ENCODE measurements at places on chromosomes 5 and 9.

- no peaks in the 10 kb centered on the region for H3K36me3 ChIP-seq
- no peak for DNase-seq
- no peak overlapping the region for H3K4me3 ChIP-seq
- H3K27ac ChIP-seq: no peak overlapping the region
- no peaks in the 10 kb centered on the region for H3K4me1 ChIP-seq
Measured at GRCh38 chr9:111001526-111001925, 36.7 kb downstream of the LPAR1 start.

DNA sequence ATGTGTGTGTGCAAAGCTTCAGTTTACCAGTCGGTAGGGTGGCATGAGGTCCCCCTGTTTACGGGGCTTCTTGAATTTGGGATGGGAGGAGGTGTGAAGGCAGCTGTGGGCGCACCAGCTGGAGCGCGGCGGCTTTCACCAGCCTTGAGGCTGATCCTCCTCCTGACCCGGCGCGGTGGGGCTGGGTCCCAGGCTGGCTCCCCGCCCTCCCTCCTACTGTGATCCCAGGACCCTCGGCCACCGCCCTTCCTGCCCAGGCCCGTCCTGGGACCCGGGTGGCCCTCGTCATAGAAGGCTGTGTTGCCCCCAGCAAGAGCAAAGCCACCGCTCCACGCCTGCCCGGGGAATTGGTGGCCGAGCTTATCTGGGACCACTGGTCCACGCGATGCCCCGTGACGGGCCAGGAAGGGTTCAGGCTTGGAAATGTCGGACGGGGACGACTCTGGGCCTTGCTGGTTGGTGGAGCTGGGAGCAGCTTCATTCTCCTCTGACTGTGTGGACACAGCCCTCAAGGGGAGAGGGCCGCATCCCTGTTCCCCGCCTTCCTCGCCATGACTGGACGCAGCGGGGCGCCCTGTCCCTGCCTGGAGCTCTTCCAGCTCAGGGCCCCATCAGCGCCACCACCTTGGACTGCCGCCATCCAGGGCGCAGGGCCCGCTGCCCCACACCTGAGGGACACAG, 271.1 kb upstream of the IRX1 start:
- H3K27ac ChIP-seq: no peak overlapping the region
- H3K4me1 ChIP-seq: no peaks in the 10 kb centered on the region
- no peaks in the 10 kb centered on the region for H3K36me3 ChIP-seq
- no peak overlapping the region for H3K4me3 ChIP-seq
- H3K27me3 ChIP-seq: no peaks in the 10 kb centered on the region
- DNase-seq: no peak

DNA sequence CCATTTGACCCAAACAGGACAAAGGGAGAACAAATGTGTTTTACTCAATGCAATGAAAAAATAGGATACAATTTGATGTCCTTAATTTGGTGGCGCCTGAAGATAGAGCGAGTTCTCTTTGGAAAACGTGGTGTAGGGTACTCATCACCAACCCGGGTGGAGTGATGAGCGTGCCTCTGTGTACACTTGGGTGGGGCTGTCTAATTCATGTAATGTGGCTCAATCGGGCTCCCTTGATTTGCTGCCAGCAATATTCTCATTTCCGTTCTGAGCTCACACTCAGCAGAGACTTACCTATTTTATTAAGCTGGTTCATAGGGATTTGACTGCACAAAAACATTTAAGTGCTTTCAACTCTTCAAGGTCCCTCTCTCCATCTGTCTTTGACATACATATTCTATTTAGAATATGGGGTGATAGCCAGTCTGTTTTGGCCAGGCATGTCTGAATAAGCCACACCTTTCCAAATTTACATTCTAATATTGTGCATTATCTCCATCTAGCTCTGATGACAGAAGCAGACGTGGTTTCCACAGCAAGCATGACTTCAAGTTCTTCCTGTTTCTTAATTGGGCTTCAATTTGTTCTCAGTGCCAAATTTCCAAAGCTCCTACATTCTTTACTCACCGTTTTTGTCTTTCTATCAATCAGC, 162.5 kb downstream of the IRX2 start:
- no peaks in the 10 kb centered on the region for H3K4me1 ChIP-seq
- H3K36me3 ChIP-seq: no peaks in the 10 kb centered on the region
- H3K27me3 ChIP-seq: no peaks in the 10 kb centered on the region
- H3K27ac ChIP-seq: no peak overlapping the region

- no peaks in the 10 kb centered on the region for H3K4me1 ChIP-seq
- no peak for DNase-seq
- no peaks in the 10 kb centered on the region for H3K27me3 ChIP-seq
Measured at GRCh38 chr9:82597241-82598203, 465.4 kb downstream of the RASEF start.
